ENCODE measurements at places on chromosomes 3 and 15.
A peak's percentile ranks its signal among the peaks of the same experiment; 100 is the strongest.

- H3K36me3 ChIP-seq = no peaks in the 10 kb centered on the region
- H3K27ac ChIP-seq = no peak overlapping the region
- DNase-seq = no peak
- H3K4me3 ChIP-seq = no peak overlapping the region
Observed at GRCh38 chr3:54211097-54211496, 88.7 kb downstream of the CACNA2D3 start.

DNA sequence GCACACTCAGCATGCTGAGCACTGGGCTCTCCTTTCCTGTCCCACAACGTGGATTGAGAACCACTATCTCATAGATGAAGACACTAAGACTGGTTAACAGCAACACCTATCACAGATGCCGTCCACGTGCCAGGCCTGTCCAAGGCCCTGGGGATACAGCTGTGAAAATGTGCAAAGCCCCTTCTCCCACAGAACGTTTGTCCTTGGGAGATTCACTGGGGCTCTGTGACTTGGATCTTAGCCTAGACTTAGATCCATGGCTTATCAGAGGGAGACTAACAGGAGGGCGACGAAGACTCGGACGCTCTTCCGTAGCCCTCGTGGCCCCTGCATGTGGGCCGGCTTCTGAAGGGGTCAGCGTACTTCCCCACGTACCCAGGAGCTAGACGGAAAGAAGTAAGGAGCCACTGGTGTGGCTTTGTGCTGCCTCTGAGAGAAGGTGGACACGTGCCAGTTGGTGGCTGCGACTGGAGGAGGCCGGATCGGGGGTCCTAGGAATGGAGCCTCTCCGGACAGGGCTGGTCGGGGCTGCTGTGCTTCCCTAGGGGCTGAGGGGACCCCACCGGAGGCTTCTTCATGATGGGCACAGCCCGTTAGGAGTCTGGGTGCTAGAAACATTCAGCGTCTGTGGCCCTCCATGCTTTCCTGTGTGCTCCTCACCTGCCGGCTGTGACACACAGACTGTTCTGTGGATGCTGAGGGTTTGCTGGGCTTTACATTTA, 964 bp downstream of the NRROS start:
- peak overlapping the region; percentile 56 for H3K4me3 ChIP-seq
- H3K4me1 ChIP-seq = no peaks in the 10 kb centered on the region
- H3K27me3 ChIP-seq = no peaks in the 10 kb centered on the region
- peak; percentile 68 for DNase-seq
- H3K27ac ChIP-seq = no peak overlapping the region

- no peak for DNase-seq
- no peaks in the 10 kb centered on the region for H3K27me3 ChIP-seq
- peak overlapping the region; percentile 7 for H3K27ac ChIP-seq
Observed at GRCh38 chr15:67174446-67174845, 80.0 kb downstream of the AAGAB start.

- no peak overlapping the region for H3K4me3 ChIP-seq
- no peaks in the 10 kb centered on the region for H3K27me3 ChIP-seq
- DNase-seq = no peak
- H3K36me3 ChIP-seq = no peaks in the 10 kb centered on the region
- H3K4me1 ChIP-seq = no peaks in the 10 kb centered on the region
Observed at GRCh38 chr3:191557322-191557721, 96.4 kb downstream of the PYDC2 start.

DNA sequence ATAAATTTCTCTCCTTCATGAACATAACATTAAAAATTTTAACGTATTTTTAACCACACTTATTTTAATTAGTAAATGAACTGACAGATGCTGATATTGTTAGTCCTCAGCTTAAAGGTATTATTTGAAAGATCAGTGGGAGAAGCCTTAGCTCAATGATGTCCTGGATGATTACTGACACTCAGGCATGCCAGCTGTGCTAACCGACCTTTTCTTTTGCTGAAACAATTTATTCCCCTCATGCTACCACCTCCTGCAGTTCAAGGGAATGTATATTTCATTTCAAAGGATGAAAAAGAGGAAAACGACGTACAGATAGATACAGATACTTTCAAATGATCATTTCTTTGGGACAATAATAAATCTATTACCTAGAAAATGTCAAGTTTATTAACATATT, 620.8 kb downstream of the FGF12 start:
- H3K27ac ChIP-seq = no peak overlapping the region
- H3K27me3 ChIP-seq = no peaks in the 10 kb centered on the region
- no peaks in the 10 kb centered on the region for H3K36me3 ChIP-seq
- no peak for DNase-seq
- no peaks in the 10 kb centered on the region for H3K4me1 ChIP-seq

DNA sequence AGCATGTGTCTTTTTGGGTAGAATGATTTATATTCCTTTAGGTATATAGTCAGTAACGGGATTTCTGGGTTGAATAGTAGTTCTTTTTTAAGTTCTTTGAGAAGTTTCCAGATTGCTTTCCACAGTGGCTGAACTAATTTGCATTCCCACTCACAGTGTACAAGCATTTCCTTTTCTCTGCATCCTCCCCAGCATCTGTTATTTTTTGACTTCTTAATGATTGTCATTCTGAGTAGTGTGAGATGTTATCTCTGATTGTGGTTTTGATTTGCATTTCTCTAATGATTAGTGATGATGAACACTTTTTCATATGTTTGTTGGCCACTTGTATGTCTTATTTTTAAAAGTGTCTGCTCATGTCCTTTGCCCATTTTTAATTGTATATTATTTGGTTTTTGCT, 337.6 kb downstream of the EFHB start:
- no peaks in the 10 kb centered on the region for H3K4me1 ChIP-seq
- DNase-seq = no peak
- H3K36me3 ChIP-seq = no peaks in the 10 kb centered on the region
- no peak overlapping the region for H3K4me3 ChIP-seq

All from kidney (tissue), 22 donors.